ENCODE measurements at places on chromosomes 6 and 20.
A peak's percentile ranks its signal among the peaks of the same experiment; 100 is the strongest.

GRCh38 chr20:16846006-16846405 lies 97.8 kb downstream of the OTOR start:
- DNase-seq: no peak

- DNase-seq: no peak
These were observed 657.5 kb upstream of the GJE1 start for GRCh38 chr6:141475259-141475658.

GRCh38 chr6:109966299-109966698 lies 11.8 kb upstream of the GPR6 start:
- DNase-seq: no peak

- DNase-seq: no peak
These were observed 5.6 kb upstream of the NCOA3 start for GRCh38 chr20:47496118-47496517.

- no peak for DNase-seq
These were observed 35.5 kb downstream of the SCP2D1 start for GRCh38 chr20:18849131-18849530.

DNA sequence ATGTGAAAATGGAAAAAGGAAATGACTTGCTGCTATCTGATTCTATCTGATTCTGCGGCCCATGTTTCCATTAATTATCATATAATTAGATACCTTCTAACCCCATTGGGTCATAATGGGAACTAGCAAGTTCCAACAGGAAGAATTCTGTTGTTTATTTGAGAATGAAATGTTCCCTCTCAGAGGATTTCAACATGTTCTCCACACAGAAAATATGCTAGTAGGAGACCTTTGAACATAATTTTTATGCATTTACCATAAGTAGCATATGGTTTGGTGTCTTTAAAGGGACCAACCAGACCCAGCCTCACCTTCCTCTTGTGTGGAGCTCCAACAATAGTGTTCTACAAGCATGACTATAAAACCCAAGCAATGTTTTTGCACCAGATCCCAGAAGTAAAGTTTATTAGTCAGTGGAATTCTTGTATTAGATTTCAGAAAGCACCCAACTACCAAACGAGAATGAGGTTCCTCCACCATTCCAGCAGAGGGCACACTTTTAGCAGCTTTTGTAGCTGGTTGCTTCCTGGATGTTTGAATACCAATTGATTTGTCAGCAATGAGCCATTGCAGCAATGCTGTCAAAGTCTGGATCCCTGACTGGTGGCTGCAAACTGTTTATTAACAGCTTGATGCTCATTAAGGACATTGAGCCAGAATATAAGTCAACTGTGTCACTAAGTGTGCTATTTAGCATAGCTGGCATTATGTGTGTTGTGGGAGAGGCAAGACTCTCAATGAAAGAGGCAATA lies 143.6 kb upstream of the GJE1 start:
- peak; percentile 0 for DNase-seq

- no peak for DNase-seq
These were observed 167.6 kb upstream of the KCNK16 start for GRCh38 chr6:39490108-39490507.

DNA sequence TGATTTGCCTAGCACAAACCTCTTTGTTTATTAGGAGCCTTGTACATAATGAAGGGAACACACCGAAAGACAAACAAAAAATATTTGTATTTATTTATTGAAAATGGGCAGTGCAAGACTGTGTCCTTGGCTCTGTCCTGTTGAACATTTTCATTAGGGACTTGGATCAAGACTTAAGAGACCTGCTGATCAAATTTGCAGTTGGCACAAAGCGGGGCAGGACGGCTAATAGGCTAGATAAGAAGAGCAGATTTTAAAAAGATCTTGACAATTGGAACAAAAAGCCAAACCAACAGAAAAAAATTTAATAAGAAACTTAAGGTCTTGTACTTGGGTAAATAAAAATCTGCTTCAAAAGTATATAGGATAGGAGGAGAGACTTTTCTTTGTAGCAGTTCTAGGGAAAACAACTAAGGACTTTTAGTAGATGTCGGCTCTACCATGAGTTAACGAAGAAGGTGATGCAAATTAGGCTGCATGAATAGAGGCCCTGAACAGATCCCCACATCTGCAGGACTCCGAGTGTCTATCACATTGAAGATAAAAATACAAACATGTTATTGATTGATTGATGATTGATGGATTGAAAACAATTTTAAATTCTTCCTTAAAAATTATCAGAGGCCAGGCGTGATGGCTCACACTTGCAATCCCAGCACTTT lies 124.1 kb upstream of the SPACA1 start:
- DNase-seq: no peak

GRCh38 chr6:24929242-24929641 lies 6.5 kb downstream of the RIPOR2 start:
- DNase-seq: no peak

GRCh38 chr6:134447883-134448387 lies 130.0 kb upstream of the SGK1 start:
- DNase-seq: no peak

- DNase-seq: no peak
These were observed 603.8 kb downstream of the FRK start for GRCh38 chr6:115456848-115457247.

GRCh38 chr6:36701401-36701991 lies 3.9 kb downstream of the RAB44 start:
- no peak for DNase-seq

DNA sequence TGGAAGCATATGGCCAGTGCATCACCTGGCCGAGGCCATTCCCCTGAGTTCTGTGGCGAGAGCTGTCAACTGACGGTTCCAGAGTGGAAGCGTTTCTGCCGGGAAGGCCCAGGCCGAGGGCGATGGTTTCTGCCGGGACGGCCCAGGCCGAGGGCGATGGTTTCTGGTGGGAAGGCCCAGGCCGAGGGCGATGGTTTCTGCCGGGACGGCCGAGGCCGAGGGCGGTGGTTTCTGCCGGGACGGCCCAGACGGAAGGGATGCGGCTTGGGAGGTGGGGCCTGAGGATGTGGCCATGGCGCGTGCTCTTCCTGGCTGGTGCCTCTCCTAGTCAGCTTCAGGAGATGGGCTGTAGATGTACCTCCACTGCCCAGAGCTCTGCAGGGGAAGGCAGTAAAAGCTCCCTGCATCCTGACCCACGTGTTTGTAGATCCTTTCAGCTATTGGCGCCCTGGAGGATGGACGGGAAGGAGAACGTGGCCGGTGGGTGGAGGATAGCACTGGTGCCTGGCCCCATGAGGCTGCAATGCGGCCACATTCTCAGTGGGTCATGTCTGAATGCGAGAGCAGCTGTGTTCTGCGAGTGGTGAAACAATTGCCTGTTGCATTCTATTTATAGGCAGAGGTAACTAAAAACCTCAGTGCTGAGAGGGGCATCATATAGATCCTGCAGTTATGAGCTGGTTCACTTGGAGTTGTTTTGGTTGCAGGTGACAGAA lies 12.8 kb downstream of the TPD52L2 start:
- no peak for DNase-seq

DNA sequence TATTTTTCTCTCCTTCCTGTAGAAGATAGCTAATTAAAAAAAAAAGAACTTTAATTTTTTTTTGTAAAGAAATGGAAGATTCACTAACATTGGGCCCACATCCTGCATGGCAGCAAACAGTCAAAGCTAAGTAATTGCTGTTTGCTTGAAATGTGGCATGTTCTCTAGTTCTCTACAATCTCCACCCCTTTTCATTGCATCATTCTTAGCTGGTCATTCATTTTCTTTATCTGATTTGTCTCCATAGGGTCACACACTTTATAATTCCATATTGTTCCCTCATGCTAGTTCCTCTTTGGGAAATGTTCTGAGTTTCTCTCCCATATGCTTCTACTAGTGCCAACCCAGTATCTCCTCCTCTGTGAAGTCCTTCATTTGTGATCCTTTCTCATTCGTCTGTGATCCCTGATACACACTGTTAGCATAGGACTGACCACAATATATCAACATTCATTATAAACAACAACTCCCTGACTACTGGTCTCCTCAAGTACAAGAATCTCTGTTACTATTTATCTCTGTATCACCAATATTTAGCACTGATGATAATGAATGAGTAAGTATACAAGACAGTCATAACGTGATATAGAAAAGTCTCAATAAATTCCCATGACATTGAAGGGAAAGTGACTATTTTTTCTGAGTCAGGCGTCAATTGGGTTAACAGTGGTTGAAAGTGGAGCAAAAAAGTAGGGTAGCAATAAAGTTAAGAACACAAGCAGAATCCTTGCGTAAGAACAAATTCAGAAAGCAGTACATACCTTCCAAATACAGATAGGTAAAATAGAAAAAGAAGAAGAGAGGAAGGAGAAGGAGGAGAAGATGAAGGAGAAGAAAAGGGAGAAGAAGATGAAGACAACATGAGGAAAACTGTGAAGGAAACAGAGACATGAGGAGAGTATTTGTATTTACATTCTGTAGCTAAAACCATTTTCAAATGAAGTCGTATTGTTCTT lies 33.2 kb upstream of the MYB start:
- DNase-seq: no peak

DNA sequence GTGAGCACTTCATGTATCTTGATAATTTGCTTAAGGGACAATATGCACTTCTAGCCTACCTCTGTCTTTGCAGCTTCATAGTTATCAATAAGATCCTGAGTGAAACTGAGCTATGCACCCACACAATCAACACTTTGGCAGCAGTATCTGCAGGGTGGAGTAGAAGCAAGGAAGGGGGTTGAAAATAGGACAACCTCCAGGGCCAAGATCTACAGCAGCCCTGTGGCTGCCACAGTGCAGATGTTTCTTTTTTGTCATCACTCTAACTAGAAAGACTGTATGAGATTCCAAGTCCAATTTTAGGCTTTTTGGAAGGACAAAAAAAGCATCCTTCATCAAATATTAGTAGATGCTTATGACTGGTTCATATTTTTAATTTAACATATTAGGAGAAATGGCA lies 336.1 kb upstream of the CITED2 start:
- no peak for DNase-seq

DNA sequence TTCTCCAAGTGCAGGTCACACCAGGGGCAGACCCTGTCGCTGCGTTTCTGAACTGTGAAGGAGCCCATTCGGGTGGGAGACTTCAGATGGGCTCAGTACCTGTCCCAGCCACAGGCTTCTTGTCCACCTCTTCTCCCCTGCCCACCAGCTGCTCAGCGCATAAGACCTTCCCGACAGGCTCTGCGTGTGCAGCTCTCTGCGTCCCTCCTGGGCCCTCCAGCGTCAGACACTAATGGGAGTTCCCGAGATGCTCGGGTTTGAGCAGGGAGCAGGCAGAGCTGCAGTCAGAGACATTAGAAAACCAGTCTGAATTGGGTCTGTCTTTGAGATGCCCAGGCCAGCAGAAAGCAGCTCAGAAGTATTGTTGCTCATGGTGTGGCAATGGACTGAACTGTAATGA lies 50.4 kb downstream of the TCP11 start:
- no peak for DNase-seq

DNA sequence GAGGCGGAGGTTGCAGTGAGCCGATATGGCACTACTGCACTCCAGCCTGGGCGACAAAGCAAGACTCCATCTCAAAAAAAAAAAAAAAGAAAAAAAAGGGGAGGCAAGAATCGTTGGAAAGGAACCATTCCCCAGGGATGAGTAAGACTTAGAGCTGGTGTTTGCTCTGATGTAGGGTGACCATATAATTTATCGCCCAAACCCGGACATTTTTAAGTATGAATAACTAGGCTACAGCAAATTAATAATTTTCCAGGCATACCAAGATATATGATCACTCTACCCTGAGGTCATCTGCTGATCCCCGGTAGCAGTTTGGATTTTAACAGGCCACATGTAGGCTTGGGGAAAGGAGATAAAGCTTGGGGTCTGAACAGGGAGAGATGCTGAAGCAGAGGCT lies 260.9 kb downstream of the BTBD9 start:
- DNase-seq: no peak

GRCh38 chr6:147209762-147210449 lies 5.7 kb downstream of the STXBP5 start:
- no peak for DNase-seq

DNA sequence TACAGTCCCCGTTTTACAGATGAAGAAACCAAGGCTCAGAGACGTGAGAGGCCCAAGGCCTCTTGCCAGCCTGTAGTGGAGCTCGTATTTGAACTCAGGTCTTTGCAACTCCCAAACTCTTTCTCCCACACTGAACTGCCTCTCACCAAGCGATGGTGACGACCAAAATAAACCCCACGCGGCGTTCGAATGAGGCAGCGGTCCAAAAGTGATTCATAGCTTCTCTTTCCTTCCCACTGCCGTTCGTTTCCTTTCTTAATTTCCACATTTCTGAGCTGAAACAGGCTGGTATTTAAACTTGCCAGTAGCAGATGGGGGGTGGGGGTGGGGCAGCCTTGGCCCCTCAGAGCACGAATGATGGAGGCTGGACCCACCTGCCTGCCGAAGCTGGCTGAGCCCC lies 252.9 kb upstream of the KCNG1 start:
- DNase-seq: no peak

GRCh38 chr6:3273707-3274521 lies 15.2 kb downstream of the PSMG4 start:
- no peak for DNase-seq

DNA sequence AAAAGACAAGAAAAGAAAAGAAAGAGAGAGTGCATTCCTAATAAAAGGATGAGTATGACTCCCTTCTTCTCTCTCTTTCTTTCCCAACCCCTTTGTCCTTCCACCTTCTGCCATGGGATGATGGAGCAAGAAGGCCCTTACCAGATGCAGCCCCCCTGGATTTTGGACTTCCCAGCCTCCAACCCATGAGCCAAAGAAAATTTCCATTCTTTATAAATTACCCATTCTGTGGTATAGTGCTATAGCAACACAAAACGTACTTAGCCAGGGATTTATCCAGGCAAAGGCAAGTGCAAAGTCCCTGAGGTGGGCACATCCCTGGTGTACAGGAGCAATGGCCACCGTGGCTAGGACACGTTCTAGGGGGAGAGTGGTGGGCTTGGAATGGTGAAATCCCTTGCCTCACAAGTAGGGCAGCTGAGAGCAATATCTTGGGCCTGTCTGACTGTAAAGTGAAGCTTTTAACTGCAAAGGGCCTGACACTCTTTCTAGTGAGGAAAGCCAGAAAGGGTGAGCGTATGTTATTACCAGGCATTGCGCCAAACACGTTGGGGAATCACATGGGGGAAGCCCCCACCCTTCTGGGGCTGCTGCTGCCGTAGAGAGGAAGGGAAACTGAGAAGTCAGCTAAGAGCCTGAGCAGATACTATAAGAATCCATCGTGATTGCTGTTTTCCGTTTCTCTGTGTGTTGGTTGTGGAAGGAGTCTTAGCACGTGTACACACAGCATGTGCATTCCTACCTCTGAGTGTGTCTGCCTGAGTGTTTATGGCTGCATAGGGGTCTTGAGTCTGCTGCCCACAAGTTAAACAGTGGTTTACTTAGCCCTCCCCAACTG lies 50.7 kb upstream of the SIRPA start:
- DNase-seq: no peak

Data from stimulated activated naive CD4-positive, alpha-beta T cell treated with Interleukin-2 at 50 U/mL for 16 hours (primary cell).